NCI-H446 (cell line): ENCODE measurements at places on chromosomes 6 and 20.

DNA sequence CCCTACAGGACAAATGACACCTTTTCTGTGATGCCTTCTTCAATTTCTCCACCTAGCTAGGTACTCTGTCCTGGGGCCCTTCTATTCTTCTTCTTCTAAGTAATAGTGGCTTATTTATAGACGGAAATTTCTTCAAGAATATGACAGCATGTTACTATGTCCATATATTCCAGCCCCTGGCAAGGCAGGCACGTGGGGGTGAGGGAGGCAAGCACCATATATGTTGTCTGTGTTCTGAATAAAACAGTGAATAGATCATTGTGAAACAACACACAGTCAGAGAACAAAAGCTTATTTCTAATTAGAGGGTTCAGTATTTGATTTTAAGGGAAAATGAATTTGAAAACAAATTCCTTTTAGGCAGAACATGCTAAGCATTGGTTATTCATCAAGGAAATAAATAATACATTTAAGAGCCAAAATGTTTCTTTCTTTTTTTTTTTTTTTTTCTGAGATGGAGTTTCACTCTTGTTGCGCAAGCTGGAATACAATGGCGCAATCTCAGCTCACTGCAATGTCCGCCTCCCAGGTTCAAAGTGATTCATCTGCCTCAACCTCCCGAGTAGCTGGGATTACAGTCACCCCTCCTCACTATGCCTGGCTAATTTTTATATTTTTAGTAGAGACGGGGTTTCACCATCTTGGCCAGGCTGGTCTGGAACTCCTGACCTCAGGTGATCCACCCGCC lies 6.2 kb downstream of the HEBP2 start:
- DNase-seq = no peak

DNA sequence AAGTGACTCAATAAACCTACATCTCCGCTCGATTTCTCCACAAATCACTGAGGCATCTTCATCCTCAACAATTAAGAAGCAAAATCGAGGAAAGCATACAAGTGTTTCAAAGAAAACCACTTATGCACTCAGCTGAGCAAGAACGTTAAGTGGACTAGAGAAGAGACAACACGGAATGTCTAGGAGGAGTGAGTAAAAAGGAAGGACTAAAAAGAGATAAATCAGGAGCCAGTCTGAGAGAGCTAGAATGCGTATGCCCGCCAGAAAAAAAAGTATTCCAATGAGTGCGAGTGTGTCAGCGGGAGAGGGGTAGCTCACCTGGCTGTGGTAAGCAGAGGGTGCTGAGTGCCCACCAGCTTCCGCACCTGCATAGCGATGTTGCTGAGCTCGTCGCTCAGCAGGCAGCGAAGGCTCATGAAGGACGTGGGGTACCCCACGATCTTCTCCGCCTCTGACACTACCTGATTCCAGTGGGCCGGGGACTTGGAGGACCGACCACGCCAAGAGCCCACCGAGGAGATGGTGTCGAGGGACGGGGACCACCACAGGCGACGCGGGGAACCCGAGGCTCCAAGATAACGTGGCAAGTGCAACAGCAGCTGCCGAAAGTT lies 587 bp downstream of the PDSS2 start:
- no peak for DNase-seq

DNA sequence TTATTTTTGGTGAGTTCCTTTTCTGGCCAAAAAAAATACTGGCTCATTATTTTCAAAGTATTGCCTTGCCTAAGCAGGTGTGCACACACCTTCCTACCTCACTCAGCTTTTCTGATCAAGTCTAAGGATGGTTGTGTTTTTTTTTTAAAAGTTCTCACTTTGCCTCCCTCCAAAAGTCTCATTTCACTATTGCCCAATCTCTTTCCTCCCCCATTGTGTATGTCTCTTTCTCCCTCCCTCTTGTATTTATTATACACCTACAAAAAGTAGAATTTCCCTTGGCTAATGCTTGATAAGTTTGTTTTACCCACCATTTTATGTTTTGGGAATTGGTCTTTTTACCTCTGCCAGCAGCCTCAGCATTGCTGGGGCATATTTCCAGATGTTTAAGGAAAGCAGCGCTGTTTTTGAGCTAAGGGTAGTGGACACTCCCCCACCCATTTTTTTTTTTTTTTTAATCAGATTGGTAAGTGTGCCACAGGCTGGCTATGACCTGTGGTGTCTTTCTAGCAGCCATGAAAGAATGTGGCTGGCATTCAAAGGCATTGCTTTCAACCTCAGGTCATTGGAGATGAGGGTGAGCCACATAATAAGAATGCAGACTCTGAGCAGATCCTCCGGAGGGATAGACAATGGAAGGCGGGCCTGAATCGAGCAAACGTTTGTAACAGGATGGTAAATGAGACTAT lies 668.6 kb downstream of the UTRN start:
- no peak for DNase-seq

- no peak for DNase-seq
These were observed 24.0 kb upstream of the MYT1 start for GRCh38 chr20:64140061-64140931.

GRCh38 chr6:89536231-89536630 lies 102.3 kb downstream of the LYRM2 start:
- DNase-seq = no peak

GRCh38 chr6:113693851-113694250 lies 163.3 kb upstream of the MARCKS start:
- DNase-seq = no peak
